ENCODE measurements at places on chromosomes 11 and 22.

- DNase-seq: no peak
Measured at GRCh38 chr11:5088556-5088955, 19.2 kb downstream of the OR52E1 start.

DNA sequence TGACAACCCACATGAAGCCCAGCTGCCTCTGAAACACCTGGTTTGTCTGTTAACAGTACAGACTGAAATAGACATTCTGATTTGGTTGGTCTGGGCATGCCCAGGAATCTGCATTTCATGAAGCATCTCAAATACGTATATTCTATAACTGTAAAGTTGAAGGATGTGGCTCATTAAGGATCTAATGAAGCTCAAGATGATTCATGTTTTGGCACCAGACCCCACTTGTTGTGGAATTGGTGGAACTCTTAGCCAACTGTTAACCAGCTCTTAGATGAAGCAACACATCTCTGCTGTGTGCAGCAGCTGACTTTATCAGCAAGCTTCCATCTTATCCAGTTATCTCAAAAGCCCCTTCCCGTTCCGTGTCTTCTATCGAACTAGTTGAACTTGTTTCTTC is 232.2 kb downstream of the INSC start:
- no peak for DNase-seq

GRCh38 chr11:92477686-92478085 is 253.1 kb downstream of the FAT3 start:
- DNase-seq: no peak

DNA sequence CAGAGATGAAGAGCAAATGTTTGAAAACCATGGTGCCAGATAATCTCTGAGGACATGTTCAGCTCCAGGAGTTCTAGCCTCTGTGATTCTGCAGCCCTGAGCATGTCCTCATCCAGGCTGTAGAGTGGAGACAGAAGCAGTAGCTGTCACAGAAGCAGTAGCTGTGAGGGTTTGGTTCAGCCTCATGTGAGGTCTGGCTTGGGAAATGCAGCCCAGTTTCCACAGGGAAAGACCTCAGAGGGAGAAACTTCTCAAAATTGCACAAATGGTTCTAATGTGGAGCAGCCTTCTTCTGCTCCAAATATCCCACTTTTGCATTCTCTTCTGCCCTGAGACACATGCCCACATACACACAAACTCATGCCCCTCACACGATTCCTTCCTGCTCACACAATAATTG is 48.4 kb downstream of the DBX1 start:
- DNase-seq: no peak

DNA sequence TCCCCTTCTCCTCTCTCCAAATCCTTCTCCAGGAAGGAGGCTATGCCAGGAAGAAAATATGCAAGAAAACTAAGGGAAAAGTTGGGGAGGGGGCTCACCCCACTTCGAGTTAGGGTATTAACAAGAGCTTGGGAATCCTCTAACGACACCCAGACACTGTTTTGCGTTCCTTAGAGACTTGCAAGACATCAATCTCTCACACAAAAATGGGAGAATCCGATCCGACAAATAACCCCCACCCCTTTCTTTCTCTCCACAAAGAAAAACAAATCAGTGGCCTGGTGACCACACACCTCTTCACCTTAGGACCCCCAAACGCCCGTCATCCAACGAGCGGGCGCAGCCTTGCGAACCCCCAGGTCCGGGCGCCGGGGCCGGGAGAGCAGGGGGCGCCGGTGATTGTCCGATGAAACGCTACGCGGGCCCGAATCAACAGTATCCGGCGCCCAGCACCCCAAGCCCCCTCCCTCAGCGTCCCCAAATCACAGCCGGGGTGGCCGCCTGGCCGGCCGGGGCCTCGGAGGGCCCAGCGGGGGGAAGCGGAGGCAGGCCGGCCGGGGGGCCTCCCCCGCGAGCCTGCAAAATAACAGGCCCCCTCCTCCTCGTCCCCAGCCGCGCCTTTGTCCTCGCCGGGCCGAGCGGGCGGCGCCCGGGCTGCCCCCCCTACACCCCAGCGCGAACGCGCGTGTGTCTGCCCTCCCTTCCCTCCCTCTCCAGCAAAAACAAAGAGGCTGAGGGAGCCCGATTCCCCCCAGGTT is 690 bp downstream of the CSNK1E start:
- DNase-seq: no peak

DNA sequence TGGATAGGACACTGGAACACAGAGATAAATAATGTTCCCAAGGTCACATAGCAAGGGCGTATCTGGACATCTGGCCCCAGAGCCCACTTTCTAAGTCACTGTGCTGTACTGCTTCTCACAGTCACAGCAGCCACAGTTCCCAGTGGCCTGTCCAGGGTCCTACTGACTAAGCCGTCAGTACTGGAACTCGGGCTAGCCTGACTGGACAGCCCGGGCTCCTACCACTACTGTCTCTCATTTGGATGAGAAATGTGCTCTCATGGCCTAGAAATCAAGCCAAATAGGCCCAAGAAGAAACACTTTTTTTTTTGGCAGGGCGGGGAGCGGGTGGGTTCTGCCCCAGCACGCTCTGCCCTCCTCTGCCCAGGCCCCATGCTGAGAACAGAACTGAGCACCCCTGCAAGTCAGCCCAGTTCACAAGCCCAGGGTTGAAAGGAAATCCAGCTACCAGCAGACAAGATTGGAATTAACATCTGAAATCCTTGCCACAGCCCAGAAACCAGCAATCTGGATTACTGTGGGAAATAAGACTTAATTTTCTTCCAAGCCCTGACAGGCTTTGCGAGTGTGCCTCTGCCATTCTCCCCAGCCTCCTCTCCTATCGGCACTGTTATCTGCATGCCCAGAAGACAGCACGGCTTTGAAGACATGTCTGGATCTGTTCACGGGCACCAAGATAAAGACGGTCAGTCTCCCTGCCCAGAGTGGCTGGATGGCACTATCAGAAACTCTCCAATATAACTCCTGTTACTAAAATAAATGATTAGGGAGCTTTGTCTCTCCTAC is 182.9 kb upstream of the NCAM1 start:
- no peak for DNase-seq

DNA sequence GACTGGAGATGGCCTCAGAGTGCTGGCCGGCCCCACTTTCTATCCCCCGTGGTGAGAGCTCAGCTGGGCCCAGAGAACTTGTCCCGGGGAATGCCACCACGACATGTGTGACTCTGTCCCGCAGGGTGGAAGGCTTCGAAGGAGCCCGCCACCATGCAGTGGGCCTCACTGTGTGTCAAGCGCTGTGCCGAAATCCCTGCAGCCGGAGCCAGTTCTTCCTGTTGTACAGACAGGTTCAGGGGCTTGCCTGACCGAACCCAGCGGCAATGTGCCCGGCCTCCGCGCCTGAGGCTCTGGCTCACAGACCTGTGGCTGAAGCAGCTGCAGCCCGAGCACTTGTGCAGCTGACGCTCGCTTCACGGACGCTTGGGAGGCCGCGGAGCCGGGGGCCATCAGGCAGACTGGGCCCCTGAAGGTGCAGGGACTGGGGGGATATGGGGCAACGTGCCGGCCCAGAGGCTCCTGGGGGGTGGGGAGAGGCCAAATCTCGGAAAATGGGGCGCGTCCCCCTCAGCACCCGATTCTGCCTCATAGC is 650 bp downstream of the PPM1F start:
- DNase-seq: no peak

GRCh38 chr22:27997538-27997937 is 78.5 kb upstream of the PITPNB start:
- no peak for DNase-seq

DNA sequence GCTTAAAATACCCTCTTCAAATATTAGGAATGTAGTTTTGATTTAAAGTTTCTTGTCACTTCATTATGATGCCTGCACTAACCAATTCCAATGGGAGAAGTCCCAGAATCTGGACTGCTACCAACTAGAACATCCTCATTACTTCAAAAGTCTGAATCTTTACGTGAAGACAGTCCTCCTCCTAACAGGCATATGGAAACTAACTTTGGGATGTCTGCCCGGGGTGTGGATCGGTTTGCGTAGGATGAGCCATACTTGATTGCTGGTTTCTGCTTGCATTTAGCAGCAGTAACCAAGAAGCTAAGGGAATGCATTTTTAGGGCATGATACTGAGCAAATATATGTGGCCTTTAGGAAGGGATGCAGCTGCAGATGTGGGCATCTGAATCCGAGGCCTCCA is 177.1 kb downstream of the LRRC4C start:
- no peak for DNase-seq

DNA sequence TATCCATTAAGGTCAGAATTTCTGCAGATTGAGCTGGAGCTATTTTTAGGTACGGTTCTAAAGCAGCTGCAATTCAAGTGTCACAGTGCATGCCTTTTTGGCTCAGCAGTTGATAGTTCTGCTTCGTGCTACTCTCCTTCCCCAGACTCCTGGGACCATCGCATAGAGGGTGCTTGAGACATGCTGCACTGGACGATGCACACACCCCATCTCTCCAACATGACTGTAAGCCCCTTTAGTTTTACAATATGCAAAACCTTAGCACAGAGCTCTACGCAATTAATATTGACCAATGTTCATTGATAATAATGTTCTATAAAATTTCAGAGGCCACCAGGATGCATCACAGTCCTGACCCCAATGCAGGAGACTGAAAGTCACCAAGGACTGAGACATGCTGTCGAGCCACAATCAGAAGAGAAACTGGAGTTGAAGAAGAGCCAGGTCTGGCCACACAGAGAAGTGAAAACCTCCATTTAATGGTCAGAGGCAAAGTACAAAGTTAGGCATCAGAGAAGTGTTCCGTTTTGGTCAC is 120.9 kb upstream of the ZC3H12C start:
- no peak for DNase-seq

- no peak for DNase-seq
Measured at GRCh38 chr22:46110215-46110614, 40.1 kb upstream of the PPARA start.

- peak; percentile 22 for DNase-seq
Measured at GRCh38 chr22:18110194-18110953, at the start of gene TUBA8. Gene TUBA8, plus strand, starts transcription at chr22:18110809. Its CDS starts 57 bp downstream, at chr22:18110866.

DNA sequence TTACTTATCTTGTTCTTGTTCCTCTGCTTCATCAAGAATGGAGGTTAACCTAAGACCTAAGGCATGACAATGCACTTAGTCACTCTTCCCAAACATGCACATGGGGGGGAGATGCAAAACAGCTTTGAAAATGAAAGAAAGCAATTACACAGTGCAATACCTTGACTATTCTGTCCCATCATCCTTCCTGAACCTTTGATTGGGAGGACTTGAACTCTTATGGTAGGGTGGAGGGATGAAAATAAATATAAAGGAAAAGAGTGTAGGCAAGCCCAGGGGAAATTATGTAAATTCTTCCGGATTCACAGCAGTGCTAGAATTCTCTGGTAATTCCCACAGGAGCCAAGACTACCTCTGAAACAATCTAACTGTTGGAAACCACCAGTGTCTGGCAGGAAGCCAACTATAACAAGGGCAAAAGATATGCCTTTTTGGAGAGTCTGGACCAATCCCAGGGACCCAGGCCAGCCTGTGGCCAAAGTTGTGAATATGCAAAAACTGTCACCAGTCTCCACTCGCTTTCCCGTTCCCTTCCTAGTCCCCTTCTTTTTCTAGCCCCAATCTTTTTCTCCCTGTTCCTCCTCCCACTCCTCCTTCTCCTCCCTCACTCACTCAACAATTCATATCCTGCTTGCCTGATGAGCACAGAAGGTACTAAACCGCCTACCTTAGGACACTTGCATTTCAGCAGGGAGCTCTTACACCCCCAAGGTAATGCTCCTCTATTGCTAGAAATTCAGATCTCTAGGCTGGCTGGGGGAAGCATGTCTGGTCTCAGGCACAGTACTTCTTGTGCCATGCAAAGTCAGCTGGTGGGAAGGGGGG is 2.5 kb upstream of the RCN1 start:
- no peak for DNase-seq

DNA sequence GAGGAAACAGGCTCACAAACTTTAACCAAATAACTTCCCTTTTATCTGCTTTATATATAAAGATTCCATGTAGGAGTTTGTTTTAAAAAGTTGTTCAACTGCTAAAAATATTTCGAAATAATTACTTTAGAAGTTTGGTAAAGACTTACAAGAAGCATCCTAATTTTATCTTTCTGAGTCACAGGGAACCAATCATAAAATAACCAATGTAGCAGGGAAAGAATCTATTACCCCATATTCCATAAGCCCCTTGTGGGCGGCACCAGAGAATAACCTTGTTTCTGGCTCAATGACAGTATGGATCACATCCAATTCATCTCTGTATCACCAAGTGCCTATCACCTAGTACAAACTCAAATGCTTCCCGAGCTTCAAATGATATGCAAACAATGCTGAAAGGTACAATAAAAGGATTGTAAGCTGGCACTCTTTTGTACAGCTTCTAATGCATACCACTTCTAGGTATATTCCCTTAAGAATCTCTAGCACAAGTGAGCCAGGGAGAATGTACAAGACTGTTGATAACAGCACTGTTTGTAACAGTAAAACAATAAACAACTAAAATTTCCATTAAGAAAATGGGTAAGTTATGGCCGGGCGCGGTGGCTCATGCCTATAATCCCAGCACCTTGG is 158.4 kb downstream of the ATG16L2 start:
- DNase-seq: no peak

GRCh38 chr11:78400116-78400515 is 17.5 kb downstream of the GAB2 start:
- DNase-seq: no peak

DNA sequence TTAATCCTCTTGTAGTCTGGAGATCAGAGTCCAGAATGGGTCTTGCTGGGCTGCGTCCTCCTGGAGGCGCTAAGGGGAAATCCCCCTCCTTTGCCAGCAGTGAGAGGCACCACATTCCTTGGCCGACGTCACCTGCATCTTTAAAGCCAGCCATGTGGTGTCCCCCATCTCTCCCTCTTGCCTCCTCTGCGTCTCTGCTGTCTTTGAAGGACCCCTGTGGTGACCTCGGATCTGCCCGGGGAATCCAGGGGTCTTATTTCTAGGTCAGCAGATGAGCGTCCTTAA is 27.2 kb upstream of the PARVB start:
- no peak for DNase-seq

- DNase-seq: no peak
Measured at GRCh38 chr11:116086426-116086825, 582.2 kb upstream of the CADM1 start.

DNA sequence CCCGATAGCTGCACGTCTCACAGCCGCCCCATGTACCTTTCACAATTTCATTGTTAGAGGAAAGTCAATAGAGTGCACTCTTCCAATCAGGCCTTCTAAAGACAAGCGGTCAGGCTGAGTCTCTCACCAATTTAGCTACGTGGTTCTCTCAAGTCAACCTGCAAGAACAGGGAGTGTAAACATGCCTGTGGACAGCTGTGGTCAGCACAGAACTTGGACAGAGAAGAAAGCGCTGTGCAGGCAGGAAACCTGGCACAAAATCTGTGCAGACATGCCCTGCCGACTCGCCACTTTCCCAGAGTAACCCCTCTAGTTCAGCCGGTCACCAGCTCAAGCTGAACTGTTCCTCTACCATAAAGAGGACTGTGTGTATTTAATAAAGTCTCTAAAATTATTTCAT is 39.5 kb downstream of the CHKA start:
- DNase-seq: no peak

- no peak for DNase-seq
Measured at GRCh38 chr11:58498464-58498863, 9.4 kb downstream of the OR5B21 start.

GRCh38 chr11:57315491-57315890 is 9.3 kb downstream of the TNKS1BP1 start:
- DNase-seq: no peak

Measured in stimulated activated CD8-positive, alpha-beta memory T cell treated with anti-CD3 and anti-CD28 coated beads, Interleukin-15, amount 100 ng/mL, for 4 hours (primary cell).